ENCODE measurements at places on chromosomes 5 and 9. TPM values are rescaled to one million over a fixed set of nuclear protein-coding genes. Genes with fewer than 3 reads are reported as not detected.

DNA sequence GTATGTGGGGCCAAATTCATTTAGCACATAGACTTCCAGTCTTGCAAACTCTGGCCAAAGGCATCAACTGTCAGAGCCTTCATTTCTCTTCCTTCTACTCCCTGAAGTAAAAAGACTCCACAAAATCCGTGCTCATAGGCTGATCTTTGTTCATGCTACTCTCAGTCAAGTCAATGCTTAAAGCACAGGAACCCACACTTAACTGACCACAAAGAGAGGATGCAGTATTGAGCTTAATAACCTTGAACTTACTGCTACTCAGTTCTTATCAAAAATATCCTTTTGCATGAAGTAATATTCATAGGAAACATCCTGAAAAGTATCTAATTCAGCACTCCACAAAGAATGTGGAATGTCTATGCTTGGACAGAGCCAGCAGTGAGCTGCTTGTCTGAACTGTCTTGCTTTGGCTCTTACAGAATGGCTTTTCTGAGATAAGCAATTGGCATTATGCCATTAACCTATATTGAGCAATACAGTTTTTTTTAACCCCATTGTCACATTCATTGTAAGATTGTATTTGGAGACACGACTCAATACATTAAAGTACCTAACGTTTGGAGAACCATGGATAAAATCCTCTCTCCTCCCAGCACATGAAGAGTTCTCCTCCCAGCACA lies 21.7 kb downstream of the LPAR1 start:
- DNase-seq: no peak

DNA sequence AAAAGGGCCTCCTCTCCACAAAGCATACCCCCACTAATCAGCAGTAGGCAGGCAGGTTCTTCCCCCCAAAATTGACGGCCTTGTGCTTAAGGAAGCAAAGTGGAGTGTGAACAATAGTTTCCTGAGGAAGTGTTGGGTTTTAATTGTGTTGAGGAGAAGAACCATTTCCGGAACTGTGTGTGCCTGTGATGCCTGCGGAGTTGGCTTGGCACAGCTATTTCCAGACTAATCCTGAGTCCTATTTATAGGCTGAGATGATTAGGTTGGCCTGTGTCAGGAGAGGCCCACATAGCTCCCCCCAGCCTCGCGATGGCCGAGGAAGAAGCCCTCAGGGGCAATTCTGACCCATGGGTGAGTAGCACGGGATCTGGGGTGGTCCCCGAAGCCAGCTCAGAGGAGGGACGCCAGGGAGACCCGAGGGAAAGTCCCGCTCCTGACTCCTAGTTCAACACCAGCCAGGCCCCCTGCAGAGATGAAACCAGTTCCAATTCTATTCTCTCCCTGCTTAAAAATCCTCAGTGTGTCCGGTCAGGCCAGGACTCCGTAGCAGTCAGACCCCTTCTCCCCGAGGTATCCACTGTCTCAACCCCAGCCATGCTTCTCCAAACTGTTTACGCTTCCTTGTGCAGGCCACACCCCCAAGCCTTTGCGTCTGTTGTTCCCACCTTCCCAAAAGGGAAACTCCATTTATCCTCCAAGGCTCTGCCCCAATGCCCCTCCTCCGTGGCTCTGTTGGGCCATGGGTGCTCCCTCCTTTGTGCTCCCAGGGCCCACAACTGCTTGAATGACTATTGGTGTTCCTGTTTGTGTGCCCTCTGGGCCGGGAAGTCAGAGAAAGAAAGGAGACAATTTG lies 18.1 kb downstream of the GSN start:
- DNase-seq: no peak

LCN2 gene
- not detected for total RNA-seq

GRCh38 chr5:100803397-100803796 lies 99.7 kb downstream of the ST8SIA4 start:
- DNase-seq: no peak

DNA sequence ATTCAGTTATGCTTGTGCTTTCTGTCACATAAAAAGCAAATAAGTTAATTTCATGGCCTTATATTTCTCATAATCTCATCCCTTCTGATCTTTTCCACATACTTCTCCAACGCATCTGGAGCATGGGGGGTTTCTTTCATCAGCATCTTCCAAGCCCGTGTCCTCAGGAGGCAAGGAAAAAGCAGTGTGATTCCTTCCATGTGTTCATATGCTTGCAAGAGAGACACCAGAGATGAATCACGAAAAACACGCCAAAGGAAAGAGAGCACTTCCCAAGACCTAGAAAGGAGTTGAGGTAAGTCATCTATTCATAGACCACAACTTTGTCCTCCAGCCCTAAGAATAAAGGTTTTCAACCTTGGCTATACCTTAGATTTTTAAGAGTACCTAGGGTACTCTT lies 26.0 kb upstream of the SVEP1 start:
- no peak for DNase-seq

ENTREP1 gene
- total RNA-seq: 0.77 TPM

UGT3A2 gene
- total RNA-seq: not detected

PCDHGB4 gene
- 0.10 TPM for total RNA-seq

GRCh38 chr9:112554516-112554915 lies 67.9 kb downstream of the KIAA1958 start:
- DNase-seq: no peak

TAS2R1 gene
- not detected for total RNA-seq

DNA sequence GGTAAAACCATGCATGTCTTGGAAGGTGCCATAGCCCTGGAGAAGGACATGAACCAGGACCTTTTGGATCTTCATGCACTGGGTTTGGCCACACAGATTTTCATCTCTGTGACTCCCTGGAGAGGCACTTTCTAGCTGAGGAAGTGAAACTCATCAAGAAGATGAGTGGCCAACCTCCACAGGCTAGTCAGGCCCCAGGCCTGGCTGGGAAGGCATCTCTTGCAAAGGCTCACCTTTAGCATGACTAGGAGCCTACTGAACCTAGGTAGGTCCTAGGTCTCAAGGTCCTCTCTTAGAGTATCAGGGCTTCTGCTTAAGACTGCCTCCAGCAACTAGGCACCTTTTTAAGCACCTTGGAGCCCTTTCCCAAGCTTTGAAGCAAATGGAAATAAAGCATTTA lies 1448.7 kb upstream of the ACO1 start:
- DNase-seq: no peak

- no peak for DNase-seq
Measured at GRCh38 chr5:127909821-127910220, 173.7 kb upstream of the SLC12A2 start.

DNA sequence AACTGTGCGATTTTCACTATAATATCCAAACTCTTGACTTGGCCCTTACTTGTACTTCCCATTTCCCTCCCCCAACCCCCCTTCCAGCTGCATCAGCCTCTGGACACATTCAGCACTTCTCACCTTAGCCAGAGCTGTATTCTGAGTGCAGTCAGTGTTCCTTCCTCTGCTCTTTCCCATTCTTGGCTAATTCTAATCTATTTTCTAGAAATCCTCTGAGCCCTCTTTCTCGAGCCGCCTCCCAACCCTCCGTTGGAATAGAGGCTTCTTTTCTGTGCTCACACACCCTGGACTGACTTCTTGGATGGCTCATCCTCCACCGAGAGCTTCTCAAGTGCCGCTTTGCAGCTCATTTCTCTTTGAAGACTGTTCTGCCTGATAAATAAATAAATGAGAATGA lies 188.8 kb downstream of the NTRK2 start:
- DNase-seq: no peak
